DMS153 (cell line): ENCODE measurements at places on chromosomes 1 and 21.
A peak's percentile ranks its signal among the peaks of the same experiment; 100 is the strongest.

GRCh38 chr1:45973121-45973520 is 159.3 kb downstream of the PIK3R3 start:
- no peak for DNase-seq

DNA sequence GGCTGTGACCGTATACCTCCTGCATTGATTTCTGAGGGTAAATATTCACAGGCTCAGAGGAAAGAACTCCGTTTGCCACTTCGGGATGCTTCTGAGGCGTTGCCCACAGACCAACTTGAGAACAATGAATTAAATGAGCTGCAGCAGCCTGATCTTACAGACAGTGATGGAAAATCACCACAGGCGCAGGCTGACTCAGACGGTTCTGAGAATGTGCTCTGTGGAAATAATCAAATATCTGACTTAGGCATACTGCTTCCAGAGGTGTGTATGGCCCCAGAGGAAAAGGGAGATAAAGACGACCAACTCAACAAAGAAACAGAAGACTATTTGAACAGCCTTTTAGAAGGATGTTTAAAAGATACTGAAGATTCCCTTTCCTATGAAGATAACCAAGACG is 76.7 kb upstream of the SCCPDH start:
- DNase-seq: no peak

DNA sequence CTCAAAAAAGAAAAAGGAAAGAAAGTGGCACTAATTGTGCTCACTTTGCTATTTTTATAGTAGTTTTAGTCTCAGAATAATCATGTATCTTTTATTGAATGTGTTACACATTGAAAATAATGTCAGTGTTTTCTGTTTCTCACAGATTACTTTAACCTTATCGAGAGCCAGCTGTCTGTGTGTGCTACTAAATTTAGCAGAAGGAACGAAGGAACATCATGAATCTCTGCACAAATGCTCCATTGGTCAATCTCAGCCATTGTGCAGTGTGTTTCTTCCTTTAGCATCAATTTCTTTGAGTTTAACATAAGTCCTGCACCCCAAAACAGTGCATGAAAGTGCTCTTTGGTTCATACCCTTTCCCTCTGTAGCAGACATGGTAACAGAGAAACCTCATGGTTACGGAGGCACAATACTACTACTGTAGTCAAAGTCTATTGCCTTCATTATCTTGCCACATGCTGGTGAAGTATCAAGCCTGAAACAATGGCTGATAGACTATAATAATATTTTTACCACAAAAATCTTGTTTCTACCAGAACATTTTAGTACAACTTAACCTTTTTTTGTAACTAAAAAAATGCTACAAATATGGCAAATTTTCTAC is 310.0 kb downstream of the HMCN1 start:
- no peak for DNase-seq

GRCh38 chr1:192589813-192590212 is 14.2 kb downstream of the RGS1 start:
- no peak for DNase-seq

- DNase-seq: no peak
These were observed 78.8 kb downstream of the GPR161 start for GRCh38 chr1:168057921-168058320.

GRCh38 chr1:186494832-186495271 is 33.9 kb upstream of the PDC start:
- DNase-seq: no peak

DNA sequence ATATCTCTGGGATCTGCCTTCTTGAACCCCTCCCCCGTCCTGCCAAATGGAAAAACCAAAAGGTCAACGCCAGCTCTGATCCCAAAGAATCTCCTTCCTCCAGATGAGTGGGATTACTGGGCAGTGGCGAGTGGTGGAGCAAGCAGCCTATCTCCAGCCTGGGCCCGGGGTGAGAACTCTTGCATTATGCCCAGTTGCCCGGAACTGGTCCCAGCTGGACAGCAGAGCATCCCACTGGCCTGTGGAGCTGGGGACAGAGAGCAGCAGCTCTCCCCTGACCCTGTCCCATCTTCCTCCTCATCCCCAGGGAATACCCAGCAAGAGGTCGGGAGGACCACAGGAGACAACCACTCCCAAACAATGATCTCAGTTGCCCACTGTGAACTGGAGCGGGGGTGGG is 130.5 kb downstream of the TMEM53 start:
- DNase-seq: no peak

DNA sequence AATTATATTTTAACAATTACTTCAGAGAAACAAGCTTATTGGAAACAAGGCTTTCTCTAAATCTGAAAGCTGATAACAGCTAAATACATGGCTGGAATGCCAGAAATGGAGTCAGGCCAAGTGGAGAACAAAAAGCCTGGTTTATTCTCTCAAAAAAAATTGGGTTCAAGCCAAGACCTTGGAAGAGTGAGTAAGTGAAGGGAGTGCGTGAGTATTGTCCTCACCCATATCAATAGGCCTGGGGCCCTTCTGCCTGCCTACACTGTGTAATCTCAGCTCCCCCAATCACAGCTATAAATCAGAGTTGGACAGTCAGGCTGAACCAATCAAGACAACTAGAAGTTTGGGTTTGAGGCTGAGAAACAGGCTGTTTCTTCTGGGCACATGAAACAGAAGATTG is 7.4 kb downstream of the KYAT3 start:
- DNase-seq: no peak

GRCh38 chr1:172275478-172275877 is 145.0 kb upstream of the C1orf105 start:
- DNase-seq: no peak

- DNase-seq: no peak
These were observed 41.5 kb upstream of the NADK start for GRCh38 chr1:1819762-1820161.

DNA sequence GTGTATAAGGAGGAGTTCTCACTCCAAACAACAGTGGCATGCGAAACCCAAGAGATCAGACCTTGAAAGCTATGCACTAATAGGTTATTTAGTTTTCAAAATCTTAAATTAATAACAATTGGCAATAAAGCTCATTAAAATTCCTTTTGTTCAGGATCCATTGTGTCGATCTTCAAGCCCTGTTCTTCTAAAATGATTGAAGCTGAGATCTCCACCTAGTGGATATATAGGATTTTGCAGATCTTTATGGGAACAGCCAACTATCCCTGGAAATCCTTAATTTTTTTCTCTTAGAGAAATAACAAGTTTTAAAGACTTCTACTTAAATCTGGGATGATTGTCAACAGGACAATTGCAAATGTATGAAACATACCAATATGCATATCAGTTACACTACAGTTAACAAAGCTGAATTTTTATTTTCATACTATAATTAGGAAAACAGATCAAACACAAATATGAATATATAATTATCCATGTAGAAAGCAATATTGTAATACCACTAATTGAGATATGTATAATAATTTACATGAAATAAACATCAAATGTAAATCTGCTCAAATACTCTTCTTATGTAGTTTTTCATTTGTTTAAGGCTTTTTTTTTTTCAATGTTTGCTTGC is 43.3 kb downstream of the LRRC53 start:
- DNase-seq: peak; percentile 53

DNA sequence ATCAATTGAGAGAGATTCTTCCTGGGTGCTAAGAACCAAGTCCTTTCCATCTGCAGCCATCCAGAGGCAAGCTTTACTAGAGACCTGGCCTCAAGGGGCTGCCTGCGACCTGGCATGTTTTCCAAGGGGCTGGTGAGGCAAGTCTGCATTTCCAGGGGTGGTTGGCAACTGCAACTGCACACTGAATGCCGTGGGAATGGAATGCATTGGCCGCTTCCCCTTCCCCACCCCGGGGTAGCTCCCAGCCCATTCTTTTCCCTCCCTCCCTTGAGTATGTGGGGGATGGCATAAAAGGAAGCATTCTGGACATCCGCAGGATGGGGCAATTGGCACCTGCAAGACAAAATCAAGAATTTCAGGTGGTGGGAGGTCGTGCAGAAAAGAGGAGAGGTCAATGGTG is 155.1 kb downstream of the IGSF21 start:
- no peak for DNase-seq

DNA sequence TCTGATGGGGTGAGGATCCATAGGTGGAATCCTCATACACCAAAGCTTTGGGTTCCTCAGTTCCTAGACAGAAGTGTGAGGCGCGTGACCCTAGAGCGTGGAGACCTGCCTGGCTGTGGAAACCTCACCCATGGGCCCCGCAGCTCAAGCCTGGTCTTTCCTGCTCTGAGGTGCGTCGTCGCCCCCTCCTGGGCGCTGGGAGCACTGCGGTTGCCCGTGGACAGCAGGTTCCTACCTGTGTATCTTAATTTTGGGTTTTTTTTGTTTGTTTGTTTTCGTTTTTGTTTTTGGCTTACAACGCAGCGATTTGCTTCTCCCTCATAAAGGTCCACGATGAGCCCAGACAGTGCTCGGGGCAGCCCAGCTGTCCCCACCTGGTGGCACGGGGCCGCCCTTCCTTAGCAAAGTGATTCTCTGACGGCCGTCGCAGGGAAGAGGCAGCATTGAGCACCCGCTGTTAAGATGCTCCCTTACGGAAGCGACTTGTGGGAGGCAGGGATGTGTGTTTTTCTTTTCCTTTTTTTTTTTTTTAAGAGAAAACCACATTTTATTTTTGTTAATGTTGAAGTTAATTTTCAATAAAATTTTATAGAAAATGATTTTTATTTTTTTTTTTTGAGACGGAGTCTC is 36.5 kb upstream of the TRAPPC10 start:
- peak; percentile 2 for DNase-seq

- no peak for DNase-seq
These were observed 1.5 kb downstream of the EDEM3 start for GRCh38 chr1:184753117-184753516.
